ENCODE measurements at places on chromosomes 7 and 10.

GRCh38 chr10:43820663-43821062, 172.0 kb upstream of the ZNF32 start:
- DNase-seq: peak; percentile 30

- no peak for DNase-seq
These were observed 238.8 kb upstream of the BMPER start for GRCh38 chr7:33666531-33666930.

DNA sequence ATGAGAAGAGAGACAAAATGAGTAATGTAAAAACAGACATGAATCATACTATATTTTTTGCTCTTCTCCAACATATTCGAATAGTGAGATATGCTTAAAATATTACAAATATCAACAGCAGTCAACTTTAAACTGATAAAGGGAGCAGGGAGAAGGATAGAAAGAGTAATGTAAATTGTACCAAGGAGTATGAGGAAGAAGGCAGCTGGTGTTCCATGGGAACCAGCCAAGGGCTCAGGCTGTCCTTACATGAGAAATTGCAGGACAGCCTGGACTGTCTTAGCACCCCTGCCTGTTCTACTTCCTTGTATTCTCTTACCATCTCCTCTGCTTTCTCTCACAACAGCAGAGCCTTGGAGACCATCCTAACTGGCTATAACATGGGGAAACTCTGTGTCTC, 128.7 kb downstream of the TSPAN12 start:
- DNase-seq: no peak

DNA sequence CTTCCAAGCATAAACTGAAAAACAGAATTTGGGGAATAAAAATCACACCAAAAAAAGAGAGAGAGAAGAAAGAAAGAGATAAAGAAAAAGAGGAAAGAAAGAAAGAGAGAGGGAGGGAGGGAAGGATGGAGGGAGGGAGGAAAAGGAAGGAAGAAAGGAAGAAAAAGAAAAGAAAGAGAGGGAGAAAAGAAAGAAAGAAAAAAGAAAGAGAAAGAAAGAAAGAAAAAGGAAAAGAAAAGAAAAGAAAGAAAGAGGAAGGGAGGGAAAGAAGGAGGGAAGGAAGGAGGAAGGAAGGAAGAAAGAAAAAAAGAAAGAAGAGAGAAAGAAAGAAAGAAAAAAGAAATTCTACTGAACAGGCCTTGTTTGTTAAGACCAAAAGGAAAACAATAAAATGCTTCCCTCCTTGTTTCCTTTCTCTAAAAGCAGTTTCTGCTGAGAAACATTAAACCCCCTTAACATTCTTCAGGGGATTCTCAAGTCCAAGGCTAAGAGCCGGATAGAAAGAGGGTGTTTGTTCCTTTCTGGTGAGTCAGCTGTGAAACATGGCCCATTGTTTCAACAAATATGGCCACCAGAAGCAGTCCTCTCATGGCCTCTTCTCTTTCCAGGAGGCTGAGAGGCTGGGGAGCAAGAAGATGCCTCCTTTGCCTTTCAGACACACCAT, 46.9 kb upstream of the GPAM start:
- peak; percentile 14 for DNase-seq

DNA sequence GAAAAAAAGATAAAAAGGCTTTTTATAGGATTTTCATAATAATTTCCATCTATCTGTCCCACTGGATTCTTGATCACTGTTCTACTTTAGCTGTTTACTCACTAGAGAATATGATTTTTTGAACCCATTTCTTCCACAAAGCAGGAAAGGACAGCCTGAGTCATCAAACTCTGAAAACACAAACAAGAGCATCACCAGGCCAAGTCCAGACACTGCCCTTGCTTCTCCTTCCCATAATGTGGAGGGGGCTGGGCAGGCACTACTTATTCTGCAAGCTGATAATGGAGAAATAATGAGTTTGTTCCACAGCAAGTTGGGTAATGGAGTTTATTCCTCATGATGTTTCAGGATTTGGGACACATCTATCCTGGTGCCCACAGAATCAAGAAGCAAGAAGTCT, 13.0 kb upstream of the KCNIP2 start:
- DNase-seq: peak; percentile 59

GRCh38 chr10:21363092-21363730, 162.3 kb downstream of the SKIDA1 start:
- peak; percentile 17 for DNase-seq

GRCh38 chr7:69736126-69736810, 138.0 kb downstream of the AUTS2 start:
- DNase-seq: no peak

DNA sequence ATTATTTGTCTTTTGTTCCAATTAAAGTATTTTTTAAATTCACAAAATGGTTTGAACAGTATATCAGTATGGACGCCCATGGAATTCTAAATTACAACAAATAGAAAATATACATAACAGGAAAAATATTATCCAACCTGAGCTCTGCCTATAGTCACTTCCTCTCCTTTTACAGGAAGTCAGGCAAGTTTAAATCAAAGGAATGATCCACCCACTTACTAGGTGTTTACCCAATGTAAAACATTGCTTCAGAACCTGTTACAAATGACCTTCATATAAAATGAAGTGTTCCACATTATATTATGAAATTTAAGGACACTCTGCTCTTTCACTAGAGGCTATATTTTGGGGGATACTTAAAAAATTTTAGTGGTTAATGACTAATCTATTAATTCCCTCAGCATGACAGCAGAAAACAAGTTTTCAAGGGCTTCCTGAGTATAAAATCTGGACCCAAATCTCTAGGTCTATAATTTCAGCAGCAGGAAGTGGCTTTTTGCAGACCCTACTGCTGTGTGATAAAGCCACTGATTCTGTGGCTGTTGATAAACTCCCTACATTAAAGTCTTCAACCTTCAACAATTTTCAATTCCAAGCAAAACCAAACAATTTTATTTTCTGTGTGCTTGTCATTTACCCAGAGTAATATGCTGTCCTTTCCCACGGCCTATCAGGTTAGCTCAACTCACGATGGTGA, 722.6 kb downstream of the GATA3 start:
- no peak for DNase-seq

GRCh38 chr10:1644191-1644711, 93.1 kb downstream of the ADARB2 start:
- no peak for DNase-seq

DNA sequence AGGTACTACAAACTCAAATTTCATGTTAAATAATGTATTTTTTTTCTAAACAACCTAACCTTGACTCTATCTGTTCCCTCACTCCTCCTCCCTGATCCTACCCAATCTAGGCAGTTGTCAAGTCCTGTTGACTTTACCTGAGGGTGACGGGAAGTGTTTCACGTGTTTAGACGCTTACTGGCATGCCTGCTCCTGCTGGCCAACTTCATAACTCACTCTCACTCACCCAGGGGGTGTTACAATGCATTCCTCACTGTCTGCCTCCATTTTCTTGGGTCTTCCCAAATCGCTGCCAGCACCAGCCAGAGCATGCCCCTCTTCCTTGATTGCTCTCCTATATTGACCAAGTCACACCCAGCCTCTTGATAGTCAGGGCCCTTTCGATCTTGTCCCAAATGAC, 28.3 kb downstream of the CRCP start:
- no peak for DNase-seq

DNA sequence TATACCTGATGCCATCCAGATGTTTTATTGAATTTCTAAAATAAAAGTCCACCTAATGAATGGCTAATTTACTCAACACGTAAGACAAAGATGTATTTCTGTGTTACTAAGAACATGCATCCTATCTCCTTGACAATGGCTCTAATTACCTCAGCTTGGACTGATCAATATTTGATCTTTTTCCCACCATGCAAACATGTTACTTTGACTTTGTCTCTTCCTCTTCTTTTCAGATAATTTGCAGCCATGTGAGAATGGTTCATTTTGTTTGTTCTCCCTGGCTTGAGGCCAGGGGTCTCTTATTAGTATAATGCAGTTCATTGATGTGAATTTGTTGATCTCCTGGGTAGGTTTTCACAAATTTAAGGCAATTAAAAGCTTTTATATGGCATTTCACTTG, 302.1 kb downstream of the ADK start:
- no peak for DNase-seq

DNA sequence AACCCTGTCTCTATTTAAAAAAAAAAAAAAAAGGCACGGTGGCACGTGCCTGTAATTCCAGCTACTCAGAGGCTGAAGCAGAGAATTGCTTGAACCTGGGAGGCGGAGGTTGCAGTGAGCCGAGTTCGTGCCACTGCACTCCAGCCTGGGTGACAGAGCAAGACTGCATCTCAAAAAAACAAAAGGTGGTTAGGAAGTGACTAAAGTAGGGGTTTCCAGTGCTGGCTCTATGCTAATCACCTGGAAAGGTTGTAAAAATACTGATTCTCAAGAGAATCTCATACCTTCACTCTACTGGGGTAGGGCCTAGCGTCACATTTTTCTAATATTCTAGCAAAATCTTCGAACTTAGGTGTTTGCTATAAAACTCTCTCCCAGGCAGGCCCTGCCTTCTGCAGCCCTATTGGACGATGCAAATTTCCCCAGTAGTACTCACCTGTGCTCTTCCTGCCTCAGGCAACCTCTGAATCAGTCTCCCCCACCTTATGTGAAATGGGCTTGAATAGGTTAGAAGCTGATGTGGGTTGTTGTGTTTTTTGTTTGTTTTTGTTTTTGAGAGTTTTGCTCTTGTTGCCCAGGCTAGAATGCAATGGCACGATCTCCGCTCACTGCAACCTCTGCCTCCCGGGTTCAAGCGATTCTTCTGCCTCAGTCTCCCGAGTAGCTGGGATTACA, 3.5 kb downstream of the ZP3 start:
- no peak for DNase-seq

- no peak for DNase-seq
These were observed 23.2 kb upstream of the MTPN start for GRCh38 chr7:136000288-136000913.
